ENCODE measurements at places on chromosomes 11 and 22.

GRCh38 chr22:43136255-43136654 is 6.9 kb downstream of the MCAT start:
- H3K4me1 ChIP-seq = peaks cover 32% of the 10 kb centered on the region
- ATAC-seq = peak; percentile 40
- H3K27ac ChIP-seq = peak overlapping the region; percentile 7
- H3K4me3 ChIP-seq = no peak overlapping the region
- no peaks in the 10 kb centered on the region for H3K27me3 ChIP-seq

- H3K36me3 ChIP-seq = no peaks in the 10 kb centered on the region
- H3K4me3 ChIP-seq = peak overlapping the region; percentile 3
- no peak for ATAC-seq
- H3K27me3 ChIP-seq = peaks cover 9% of the 10 kb centered on the region
- peak overlapping the region; percentile 70 for H3K27ac ChIP-seq
These were observed 31.6 kb upstream of the CBX7 start for GRCh38 chr22:39183991-39184585.

GRCh38 chr22:24120044-24120443 is 61.2 kb upstream of the SUSD2 start:
- H3K27ac ChIP-seq = no peak overlapping the region
- H3K4me1 ChIP-seq = no peaks in the 10 kb centered on the region
- ATAC-seq = no peak
- H3K27me3 ChIP-seq = no peaks in the 10 kb centered on the region

DNA sequence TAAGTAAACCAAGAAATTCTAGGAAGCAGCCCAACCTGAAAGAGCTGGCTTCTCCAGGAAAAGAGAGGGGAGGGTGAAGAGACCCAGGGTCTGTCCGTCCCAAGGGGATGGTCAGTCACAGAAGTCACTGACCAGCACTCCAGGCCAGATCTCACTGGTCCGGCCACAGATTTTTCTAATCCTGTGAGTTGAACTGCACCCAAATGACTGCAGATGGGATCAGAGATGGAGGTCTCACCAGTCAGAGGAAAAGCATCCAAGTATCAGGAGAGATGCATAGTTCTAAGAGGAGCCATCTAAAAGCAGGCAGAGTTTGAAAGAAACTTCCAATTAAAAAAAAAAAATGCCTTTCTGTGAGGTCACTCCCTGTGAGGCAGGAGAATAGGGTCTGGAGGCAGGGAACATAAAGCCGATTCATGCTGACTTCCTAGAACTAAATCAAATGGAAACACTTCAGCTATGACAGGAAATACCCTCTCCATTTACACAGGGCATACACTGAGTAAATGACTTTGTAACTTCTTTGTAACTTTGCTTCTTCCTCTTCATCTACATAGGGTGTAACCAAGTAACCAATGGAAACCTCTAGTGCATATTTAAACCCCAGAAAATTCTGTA is 144.5 kb downstream of the CCDC34 start:
- H3K4me1 ChIP-seq = peaks cover 17% of the 10 kb centered on the region
- no peaks in the 10 kb centered on the region for H3K27me3 ChIP-seq
- no peaks in the 10 kb centered on the region for H3K36me3 ChIP-seq

GRCh38 chr11:110525883-110526282 is 96.1 kb downstream of the FDX1 start:
- H3K27ac ChIP-seq = peak overlapping the region; percentile 21
- H3K36me3 ChIP-seq = no peaks in the 10 kb centered on the region
- no peak overlapping the region for H3K4me3 ChIP-seq
- H3K4me1 ChIP-seq = no peaks in the 10 kb centered on the region
- peak; percentile 54 for ATAC-seq

Measured in gastroesophageal sphincter (tissue), 4 donors.